Right renal cortex interstitium (tissue), 3 donors: ENCODE measurements at places on chromosomes 12 and 14. TPM values are rescaled to one million over a fixed set of nuclear protein-coding genes. Genes with fewer than 3 reads are reported as not detected.

The DHRS2 gene
- polyA plus RNA-seq, result 55.2 TPM

- no peak for DNase-seq
These were observed 145.6 kb downstream of the DYRK2 start for GRCh38 chr12:67794161-67794560.

GRCh38 chr14:69041783-69042182 is 62.7 kb upstream of the ACTN1 start:
- no peak for DNase-seq

DNA sequence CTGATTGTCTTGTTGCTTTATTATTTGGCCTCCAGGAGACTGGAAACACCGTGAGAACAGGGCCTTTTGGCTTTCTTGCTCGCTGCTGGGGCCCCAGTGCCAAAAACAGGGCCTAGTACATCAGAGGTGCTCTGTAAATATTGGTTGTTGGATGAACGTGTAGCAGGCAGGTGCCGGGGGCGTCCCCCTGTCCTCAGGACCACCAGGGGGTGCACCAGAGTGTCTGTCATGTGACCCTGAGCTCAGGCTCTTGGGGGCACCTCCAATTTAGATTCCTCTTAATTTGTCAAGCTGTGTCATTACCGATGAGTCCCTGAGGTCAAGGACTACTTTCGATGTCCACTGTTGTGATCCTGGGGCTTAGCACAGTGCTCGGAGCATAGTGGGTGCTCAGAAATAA is 87.1 kb downstream of the ACACB start:
- no peak for DNase-seq

DNA sequence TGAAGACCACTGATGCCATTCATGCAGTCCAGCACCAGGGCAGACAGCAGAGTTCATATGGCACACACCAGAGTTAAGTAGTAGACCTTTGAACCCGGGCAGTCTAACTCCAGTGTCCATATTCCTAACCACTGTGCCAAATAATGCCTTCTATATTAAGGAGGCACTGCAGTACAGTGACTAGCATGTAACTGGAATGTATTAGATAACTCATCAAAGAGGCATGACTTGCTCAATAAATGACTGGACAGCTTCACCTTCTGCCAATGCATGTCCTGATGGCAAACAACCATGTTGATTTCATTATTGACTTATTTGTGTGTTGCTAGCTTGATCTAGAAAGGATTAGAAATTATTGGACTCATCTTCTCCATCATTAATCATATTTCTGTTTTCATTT is 40.2 kb downstream of the DACT1 start:
- no peak for DNase-seq

The YLPM1 gene
- polyA plus RNA-seq, result 88.8 TPM

- no peak for DNase-seq
These were observed 15.4 kb upstream of the ANKLE2 start for GRCh38 chr12:132776816-132777568.

DNA sequence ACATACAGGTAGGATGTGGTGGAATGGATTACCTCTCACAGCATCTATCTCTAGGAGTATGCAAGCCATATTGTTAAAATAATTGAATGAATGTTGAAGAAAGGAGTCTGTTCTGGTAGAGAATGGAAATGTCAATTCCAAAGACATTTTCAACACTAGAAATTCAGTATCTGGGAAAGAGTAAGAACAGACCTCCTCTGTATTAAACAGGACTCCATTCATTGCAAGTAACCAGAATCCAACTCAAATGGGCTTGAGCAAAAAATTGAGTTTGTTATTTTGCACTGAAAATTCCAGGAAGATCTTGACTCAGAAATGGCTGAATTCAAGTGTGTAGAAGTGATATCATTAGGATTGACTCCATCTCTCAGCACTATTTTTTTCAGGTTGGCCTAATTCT is 168.1 kb downstream of the C12orf42 start:
- DNase-seq, result no peak

The GNB3 gene
- polyA plus RNA-seq, result 3.7 TPM

The HHIPL1 gene
- 1.3 TPM for polyA plus RNA-seq

DNA sequence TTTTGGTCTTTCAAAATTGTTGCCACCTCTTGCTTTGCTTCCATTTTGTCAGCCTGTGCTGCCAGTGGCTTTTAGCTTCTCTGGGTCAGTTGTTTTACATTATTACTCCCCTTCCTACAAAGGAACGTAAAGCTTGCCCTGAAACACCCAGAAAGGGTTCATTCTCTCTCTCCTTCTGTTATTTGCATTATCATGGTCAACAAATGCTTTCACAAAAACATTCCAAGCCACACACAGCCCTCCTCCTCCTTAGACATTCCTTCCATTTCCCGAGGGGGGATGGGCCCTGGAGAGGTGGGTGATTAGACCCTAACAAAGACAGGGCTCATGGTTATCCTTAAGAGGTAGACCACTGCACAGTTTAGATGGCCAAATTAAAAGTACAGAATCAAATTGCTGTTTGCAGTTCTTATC is 60.4 kb upstream of the SINHCAF start:
- DNase-seq, result no peak

The DDIT3 gene
- polyA plus RNA-seq, result 35.7 TPM

DNA sequence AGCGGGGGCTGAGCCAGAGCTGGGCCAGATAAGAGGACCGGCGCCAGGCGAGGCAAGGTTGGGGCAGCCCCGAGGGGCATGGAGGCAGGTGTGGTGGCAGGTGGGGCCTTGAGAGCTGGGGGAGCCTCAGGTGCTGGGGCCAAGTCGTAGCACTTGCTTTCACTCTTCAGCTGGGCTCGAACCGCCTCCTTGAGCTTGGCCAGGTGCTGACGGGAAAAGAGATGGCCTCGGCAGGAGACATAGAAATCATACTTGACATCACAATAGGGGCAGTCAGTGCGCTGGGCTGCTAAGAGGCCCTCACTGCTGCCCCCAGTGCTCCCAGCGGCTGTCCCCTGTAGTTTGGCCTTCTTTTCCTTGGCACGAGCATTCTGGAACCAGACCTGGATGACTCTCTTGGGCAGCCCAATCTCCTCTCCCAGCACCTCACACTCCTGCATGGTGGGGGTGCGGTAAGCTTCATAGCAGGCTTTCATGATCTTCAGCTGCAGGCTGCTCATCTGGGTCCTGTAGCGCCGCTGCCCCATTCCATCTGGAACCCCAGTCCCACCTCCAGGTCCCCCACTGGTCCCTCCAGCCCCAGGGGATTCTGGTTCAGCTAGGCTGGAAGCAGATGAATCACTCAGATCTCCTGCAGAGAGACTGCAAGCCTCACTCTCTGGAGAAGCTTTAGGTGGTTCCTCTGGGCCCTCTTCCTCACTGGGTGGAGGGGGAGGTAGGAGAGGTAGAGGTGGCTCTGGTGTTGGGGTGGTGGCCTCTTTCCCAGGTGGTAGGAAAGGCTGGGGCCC is 28.1 kb downstream of the ZFHX2 start:
- DNase-seq, result no peak

The ALDH1L2 gene
- 0.64 TPM for polyA plus RNA-seq
